Activated naive CD4-positive, alpha-beta T cell treated with anti-CD3 and anti-CD28 coated beads, Interleukin-2, amount 50 U/mL, for 16 hours (primary cell): ENCODE measurements at places on chromosomes 4 and X.

DNA sequence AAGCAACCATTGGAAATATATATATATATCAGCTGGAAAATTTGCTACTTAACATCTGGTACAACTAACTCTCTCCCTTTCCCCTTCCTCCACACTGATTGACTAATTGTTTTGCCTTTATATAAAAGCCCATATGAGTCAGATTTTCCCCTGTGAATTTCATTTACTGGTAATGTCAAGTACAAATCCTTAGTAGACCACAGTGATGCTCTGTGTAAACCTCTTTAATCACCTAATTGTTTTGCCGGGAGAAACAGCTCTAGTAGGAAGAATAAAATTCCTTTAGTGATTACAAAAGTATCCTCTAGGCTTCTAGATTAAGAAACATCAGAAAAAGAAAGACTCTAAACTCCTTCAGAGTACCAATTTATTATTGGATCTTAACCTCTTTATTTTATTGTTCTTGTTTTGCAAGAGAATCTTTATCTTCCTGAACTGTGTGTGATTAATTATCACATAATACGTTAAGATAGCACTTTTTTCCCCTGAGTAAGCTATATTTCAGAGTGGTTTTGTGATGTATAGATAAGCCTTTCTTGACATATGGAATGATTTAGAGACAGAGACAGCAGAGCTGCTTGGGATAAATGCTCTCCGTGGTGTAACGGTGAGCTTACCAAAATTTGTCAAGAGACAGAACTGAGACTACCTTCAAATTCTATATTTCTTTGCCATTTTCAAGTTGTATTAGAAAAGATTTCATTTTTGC, 1606.4 kb upstream of the TENM3 start:
- DNase-seq: no peak

DNA sequence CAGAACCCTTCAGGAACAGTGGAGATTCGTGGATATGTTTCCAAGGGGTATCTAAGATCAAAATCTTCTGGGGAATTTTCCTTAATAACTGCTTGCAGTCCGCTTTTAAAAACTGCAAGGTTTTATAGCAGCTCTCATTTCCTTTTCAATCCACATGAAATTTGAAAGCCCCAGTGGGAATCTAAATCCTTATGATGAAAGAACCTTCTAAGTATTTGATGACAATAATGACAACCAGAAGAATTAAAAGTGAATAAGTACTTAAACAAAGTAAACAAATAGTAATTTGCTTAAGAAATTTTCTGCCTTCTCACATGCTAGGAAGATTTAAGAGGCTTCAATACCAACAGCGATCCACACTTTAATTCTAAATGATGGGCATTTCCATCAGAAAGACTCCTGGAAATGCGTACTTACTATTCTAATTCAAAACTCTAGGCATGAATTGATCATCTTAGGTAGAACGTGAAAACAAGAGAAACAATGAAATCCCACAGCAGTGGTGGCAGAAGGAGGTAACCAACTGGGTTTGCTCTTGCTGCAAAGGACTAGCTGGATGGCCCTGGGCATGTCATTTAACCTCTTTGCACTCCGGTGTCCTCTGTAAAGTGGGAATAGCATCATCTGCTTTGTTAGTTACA, 37.6 kb upstream of the S100G start:
- DNase-seq: no peak

GRCh38 chr4:185305979-185306442, 89.7 kb downstream of the LRP2BP start:
- DNase-seq: no peak

DNA sequence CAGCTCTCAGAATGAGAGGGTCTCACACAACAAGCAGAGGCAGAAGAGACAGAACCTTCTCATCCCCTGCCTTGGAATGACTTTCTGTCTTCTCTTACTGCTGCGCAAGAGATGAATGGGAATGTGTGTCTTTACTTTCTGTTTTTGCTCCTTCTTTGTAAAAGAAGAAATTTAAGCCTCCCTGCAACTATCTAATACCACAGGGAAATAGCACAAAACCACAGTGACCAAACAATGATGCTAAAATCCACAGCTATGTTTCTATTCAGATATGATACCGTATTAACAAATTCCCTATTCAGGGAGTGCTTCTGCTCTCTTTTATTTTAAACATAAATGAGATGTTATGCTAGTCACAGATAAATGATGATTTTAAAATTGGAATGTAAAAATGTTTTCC, 173.8 kb upstream of the RAI2 start:
- DNase-seq: no peak

DNA sequence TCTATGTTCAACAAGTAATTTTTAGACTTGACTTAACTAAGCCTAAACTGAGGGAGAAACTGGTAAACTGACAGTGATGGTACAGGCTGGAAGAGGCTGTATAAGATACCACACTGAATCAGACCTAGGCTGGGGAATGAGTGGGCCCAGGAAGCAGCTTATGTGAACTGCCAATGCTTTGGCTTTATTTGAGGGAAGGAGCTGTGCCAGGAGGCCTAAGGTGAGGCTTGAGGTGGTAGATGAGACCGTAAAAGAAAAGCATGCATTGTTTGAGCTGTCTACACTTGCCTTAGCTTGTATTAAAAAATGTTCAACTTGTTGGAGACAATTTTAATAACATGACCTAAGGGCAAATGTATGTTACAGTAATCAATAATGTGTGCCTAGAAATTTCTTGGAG, 96.2 kb downstream of the RS1 start:
- no peak for DNase-seq

DNA sequence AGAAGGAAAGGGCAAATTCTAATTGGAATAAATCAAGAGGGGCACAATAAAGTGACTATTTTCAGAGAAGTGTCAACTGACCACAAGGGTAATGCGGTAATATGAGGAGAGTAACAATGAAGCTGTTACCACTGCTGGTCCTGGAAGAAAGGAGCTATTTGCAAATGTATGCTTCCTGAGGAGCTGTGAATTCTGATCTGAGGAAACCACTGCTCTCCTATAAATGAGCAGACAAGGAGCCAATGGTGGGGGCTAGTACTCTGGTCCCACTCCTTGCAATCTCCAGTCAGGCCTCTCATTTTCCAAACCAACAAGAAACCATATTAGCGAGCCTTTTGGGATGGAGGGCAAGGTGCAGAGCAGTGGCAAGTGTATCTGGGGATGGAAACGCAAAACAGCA, 770.2 kb downstream of the FSTL5 start:
- no peak for DNase-seq

GRCh38 chrX:20414066-20414465, 147.4 kb upstream of the RPS6KA3 start:
- DNase-seq: no peak

GRCh38 chrX:13026877-13027652, 17.4 kb downstream of the FAM9C start:
- no peak for DNase-seq
